NB4 (cell line): ENCODE measurements at places on chromosomes 1 and 21.

GRCh38 chr21:37220433-37220980, 46.6 kb downstream of the VPS26C start:
- DNase-seq = peak; percentile 76

- peak; percentile 63 for DNase-seq
Observed at GRCh38 chr1:155012776-155013602, 10.4 kb downstream of the ZBTB7B start.

GRCh38 chr1:190658907-190659306, 181.2 kb upstream of the BRINP3 start:
- DNase-seq = no peak

- DNase-seq = no peak
Observed at GRCh38 chr1:68085752-68086151, 35.3 kb upstream of the DIRAS3 start.

- DNase-seq = peak; percentile 66
Observed at GRCh38 chr1:96361961-96362360, 359.6 kb upstream of the PTBP2 start.

- no peak for DNase-seq
Observed at GRCh38 chr1:113369699-113370098, 20.6 kb upstream of the MAGI3 start.

- DNase-seq = no peak
Observed at GRCh38 chr1:67729872-67730271, 44.9 kb downstream of the GADD45A start.

DNA sequence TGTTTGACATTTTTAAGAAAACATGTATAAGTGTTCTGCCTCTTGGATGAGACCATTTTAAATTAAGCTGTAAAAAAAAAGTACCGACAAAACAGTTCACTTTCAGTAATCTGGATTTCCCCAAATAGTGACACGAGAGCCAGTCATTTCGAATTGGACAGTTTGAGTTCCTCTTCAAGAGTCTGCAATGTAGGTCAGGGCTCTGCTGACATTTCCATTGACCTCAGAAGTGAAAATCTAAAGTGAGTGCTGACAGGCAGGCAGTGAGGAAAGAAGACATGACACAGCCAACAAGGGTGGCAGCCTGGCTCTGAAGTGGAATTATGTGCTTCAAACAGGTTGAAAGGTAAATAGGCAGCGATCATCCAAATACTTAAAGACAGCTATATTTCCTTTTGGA, at the start of gene IL23R:
IL23R (plus strand) TSS at position 259 of the 400 bp plus-strand sequence. CDS start 1,667 bp downstream, outside the sequence.
- no peak for DNase-seq

DNA sequence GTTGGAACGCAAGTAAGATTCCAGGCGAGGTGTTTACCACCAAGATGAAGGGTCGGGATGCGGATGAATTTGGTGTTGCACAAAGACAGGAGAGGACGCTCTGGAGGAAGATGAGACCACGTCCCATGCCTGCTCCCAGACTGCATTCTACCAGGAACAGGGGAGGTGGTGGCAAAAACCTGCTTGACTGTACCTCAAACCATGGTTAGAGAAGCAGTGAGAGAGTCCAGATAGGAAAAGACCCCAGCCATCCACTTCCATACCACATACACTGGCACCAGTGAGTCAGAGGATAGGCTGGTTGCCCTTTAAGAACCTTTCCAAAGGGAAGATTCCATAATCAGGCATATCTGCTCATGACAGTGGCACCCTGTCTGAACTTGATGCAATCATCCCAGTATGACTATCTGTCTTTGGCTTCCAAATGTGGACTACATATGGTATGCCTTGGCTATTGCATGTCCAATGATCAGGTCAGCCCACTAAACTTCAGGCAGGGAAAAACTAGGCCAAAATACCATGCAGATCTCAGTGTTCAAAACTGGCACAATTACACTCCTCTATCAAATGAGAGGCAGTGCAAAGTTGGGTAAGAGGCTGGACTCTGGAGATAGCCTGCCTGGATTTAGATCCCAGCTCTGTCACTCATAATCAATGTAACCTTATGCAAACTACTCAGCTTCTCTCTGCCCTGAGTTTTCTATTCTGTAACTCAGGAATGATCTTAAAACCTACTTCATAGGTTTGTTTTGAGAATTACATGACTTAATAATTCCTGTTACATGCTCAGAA, 20.6 kb downstream of the NPR1 start:
- no peak for DNase-seq

GRCh38 chr1:167714098-167714438, 7.7 kb upstream of the MPZL1 start:
- DNase-seq = no peak

GRCh38 chr21:45454060-45454925, 49.3 kb downstream of the COL18A1 start:
- no peak for DNase-seq

DNA sequence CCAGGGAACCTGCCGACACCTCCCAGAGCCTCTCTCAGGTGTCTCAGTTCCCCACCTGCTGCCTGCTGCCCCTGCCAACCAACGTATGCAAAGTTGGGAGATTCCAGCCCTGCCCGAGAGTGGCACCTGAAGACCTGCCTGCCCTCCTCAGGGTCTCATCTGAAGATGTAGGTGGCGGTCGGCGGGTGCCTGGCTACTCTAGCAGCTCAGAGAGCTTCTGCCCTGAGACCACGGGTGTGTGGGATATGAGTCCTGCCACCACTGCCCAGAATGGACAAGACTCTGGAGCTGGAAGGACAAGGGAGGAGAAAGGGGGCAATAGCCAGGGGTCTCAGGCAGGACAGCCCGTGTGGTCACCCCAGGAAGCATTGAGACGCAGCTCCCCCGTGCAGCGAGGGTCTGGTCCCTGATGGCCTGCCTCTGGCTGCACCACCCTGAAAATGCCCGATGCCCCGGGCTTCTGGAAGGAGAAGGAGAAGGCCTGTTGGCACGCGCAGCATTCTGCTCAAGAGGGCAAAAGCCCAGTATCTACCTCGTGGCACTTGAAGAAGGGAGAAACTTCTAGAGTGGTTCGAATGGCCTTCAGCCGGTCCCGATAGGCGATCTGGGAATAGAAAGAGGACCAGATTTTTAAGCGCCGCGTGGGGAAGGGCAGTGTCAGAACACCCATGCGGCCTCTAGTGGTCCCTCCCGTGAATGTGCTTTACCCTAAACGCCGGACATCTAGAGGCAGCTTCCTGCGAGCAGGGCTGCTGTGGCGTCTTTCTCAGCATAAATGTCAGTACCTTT, 88.8 kb downstream of the STUM start:
- no peak for DNase-seq
